Keratinocyte (primary cell): ENCODE measurements at places on chromosomes 12 and 14.
A peak's percentile ranks its signal among the peaks of the same experiment; 100 is the strongest.

DNA sequence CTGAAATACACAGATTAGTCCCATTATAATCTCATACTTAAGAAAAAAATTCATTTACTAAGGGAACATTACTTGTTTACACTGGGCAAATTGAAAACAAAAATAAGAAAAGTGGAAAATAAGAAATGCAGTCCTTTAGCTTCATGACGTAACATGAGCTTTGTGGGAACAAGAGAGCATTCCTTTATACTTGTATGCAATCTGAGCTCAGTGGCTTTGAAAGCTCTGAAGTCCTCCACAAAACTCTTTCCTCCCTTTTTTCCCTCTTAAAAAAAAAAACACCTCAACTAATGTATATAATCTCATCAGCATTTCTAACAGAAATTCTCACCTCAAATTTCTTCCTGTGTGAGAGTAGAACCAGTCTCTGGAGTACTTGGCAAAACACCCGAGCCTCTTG lies 76.9 kb upstream of the OTX2 start:
- DNase-seq: no peak

GRCh38 chr14:37610945-37611523 lies 15.6 kb downstream of the TTC6 start:
- DNase-seq: no peak

GRCh38 chr12:51593539-51593938 lies 2.5 kb downstream of the SCN8A start:
- no peak for DNase-seq

DNA sequence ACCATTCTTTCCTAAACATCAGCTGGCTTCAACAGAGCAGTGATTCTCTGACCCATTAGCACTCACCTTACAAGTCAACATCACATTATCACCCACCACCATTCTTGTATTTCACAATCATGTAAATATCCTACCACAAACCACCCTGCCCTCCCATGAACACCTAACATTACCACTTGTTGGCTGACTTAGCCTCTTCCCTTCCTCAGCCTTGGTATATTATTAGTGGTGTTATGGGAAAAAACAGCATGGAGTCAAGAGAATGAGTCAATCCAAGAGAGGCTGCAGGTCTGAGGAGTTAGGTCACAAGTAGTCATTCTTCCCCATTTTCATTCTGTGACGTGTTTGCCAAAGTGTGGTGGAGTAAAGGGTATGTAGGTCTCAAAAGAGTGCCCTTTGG lies 22.3 kb upstream of the MGP start:
- no peak for DNase-seq

- no peak for DNase-seq
Measured at GRCh38 chr12:131380965-131381705, 329.8 kb upstream of the SFSWAP start.

DNA sequence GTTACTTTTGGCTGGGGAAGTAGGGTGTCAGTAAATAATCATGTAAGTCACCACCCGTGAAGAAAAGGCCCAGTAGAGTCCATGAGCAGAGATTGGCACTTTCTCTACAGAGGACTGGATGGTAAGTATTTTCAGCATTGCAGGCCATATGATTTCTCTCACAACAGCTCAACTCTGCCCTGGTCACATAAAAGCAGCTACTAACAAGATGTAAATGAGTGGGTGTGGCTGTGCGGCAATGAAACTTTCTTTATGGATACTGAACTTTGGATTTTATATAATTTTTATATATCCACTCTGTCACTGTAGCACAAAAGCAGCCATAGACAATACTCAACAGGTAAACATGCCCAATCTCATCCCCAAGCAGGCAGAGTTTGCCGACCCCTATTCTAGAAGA lies 343.6 kb downstream of the GLT1D1 start:
- no peak for DNase-seq

DNA sequence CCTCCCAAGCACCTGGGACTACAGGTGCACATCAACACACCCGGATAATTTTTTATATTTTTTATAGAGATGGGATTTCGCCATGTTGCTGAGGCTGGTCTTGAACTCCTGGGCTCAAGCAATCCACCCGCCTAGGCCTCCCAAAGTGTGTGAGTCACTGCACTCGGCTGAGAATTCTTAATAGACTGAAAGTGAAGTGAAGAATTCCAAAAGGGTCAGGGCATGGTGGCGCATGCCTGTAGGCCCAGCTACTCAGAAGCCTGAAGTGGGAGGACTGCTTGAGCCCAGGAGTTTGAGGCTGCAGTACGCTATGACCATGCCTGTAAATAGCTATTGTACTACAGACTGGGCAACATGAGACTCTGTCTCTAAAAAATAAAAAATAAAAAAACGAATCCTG lies 43.7 kb downstream of the TCHP start:
- no peak for DNase-seq

GRCh38 chr12:27236498-27236897 lies 7.6 kb upstream of the STK38L start:
- no peak for DNase-seq

DNA sequence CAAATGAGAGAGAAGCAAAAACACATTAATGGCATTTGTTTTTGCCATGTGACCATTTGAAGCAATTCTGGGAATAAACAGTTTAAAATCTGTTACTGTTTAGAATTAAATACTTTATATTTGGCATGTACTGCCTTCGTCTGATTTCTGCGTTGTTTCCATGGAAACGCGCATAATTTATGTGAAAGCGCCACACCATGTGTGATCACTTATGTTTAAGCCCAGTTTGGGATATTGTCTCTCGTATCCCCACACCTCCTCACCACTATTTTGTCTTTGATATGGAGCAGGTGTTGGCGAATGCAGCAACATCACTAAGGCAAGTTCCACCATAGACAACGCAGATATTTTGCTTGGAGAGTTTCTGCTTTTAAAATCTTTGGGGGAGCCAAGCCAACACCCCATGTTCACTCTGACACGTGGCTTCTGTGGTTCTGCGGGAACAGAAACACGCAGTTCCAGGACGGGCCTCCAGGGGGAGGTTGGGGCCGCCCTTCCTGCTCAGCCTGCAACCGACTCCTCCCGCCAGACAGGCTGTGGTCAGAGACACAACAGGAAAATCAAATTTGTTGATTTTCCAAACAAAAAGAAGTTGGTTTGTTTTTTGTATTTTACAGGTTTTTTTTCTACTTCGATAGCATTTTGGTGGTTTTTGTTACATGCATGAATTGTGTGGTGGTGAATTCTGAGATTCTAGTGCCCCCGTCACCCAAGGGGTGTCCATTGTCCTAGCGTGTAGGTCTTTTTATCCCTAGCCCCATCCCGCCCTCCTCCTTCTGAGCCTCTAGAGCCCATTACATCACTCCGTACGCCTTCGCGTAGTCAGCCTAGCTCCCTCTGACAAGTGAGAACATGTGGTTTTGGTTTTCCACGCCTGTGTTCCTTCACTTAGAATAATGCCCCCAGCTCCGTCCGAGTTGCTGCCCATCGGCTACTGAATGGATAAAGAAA lies 101.9 kb upstream of the SFSWAP start:
- no peak for DNase-seq

DNA sequence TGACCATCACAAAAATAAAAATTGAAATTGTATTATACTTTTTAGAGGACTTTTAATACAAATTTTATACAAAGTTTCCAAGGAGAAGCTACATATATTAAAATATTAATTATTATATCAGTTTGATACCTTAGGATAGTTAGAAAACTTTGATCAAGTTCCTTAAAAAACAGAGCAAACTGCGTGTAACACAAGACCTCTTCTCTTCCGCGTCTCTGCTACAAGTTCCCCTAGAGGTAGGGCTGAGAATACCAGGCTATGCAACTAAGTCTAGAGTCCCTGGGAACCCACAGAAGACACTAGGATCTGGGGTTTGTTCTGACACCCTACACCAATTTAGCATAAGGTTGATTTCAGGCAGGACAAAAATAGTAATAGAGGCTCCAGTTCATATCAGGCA lies 319.0 kb downstream of the FOXG1 start:
- DNase-seq: no peak

DNA sequence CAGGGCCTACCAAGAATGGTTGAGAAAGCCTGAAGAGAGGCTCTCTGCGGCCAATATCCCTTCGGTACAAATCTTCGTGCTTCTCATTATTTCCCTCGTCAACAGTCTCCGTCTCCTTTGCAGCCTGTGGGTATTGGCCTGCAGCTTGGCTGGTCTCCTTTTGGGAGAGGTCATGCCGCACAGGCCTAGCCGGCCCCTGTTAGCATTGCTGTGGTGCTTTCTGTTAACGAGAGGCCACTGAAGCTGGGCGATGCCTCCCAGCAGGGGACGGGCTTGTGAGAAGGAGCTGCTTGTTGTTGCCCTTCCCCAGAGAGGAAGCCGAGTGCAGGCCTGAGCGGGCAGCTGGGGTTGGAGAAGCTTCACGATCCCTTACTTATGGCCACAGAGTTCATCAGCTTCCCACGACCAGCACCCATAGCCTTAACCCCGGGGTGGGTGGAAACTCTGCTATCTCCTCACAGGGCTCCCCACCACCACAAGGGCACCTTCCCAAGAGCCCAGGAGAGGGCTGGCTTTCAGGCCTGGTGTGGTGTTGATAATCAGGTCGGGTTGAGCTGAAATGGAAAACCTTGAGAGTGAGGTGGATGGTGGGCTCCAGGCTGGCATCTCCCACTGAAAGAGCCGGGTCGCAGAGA lies 228.6 kb downstream of the ZFP36L1 start:
- DNase-seq: no peak

DNA sequence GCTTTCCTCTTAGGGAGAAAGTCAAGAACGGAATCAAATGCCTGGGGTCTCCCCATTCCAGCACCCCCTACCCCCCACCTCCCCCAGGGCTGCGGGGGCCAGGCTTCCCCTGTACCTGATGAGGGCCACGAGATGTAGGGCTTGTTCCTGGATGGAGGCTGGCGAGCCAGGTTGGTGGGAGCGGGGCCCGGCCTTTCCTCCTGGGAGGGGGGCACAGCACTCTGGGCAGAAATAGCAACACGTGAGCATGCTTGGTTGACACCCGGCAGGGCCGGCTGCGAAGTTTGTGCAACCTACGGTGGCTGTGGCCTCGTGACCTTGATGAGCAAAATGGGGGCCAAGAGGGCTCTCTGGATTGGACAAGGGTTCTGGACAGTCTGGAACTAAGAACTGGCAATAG lies 15.7 kb downstream of the AMN start:
- no peak for DNase-seq

- no peak for DNase-seq
Measured at GRCh38 chr14:21874167-21874566, 200.5 kb upstream of the OR4E1 start.

GRCh38 chr12:108722992-108723766 lies 8.1 kb downstream of the CORO1C start:
- DNase-seq: no peak

DNA sequence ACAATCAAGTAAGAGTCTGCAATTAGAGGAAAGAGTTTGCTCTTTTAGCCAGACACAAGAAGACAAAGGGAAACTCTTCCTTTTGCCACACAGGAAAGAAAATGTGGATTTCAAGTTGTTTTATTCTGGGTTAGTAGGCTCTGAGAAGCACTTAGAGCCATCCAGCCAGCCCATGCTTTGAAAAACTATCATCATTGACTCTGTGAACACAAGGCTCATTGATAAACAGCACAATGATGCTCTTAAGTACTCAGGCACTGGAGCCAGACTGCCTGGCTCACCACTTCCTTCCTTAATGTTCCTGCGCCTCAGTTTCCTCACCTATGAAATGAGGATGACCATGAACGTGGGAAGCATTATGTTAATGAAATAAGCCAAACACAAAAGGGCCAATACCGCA lies 150.2 kb upstream of the EEA1 start:
- no peak for DNase-seq

- no peak for DNase-seq
Measured at GRCh38 chr12:13211191-13211858, 14.8 kb downstream of the EMP1 start.

DNA sequence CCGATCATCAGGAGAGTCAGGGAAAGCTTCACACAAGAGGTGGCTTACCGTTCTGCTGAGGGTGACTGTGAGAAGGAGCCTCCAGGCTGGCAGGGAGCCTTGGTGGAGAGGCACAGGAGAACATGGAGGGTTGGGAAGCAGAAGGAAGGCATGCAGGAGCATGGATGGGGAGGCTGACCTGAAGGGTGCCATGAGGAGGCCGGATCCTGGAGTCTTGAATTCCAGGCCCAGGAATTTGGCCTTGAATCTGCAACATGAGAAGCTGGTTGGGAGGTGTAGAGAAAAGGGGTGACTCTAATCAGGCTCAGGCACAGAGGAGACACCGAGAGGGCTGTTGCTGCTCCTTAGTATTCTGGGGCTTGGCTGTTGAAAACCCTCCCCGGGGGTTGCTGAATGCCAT lies 130.2 kb downstream of the PELI2 start:
- no peak for DNase-seq

DNA sequence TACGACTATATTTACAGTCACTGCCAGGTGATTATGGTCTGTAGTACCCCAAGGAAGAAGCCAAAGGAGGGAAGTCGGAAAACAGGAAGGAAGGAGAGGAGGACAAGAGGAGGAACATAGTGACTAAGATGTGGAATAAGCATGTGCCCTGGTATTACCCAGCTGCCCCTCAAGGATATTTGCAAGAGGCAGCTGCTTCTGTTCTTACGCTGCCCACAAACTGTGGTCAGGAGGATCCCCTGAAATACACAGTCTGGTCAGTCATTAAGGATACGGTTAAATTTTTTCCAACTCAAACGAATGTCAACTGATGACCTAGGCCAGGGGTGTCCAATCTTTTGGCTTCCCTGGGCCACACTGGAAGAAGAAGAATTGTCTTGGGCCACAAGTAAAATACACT lies 126.5 kb downstream of the CMAS start:
- DNase-seq: no peak

DNA sequence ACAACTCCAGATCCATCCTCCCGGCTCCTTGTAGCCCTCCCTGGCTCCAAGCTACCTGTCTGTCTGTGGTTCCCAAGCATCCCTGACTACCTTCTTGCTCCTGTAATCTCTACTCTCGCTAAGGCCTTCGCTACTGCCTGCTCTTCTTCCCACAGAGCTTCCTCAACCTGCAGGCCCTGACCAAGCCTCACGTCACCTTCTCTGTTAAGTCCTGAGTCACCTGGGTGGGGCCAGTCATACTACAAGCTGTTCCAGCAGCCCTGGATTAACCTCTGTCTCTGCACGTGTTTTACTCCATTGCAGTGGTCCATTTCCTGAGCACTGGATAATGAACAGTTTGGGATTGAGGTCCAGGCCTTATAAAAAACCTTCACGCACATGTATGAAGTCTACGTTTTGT lies 770.7 kb downstream of the BCL11B start:
- DNase-seq: peak; percentile 92

GRCh38 chr12:71958056-71958455 lies 19.4 kb downstream of the TPH2 start:
- DNase-seq: no peak

GRCh38 chr12:88775742-88776151 lies 195.5 kb upstream of the KITLG start:
- DNase-seq: no peak

DNA sequence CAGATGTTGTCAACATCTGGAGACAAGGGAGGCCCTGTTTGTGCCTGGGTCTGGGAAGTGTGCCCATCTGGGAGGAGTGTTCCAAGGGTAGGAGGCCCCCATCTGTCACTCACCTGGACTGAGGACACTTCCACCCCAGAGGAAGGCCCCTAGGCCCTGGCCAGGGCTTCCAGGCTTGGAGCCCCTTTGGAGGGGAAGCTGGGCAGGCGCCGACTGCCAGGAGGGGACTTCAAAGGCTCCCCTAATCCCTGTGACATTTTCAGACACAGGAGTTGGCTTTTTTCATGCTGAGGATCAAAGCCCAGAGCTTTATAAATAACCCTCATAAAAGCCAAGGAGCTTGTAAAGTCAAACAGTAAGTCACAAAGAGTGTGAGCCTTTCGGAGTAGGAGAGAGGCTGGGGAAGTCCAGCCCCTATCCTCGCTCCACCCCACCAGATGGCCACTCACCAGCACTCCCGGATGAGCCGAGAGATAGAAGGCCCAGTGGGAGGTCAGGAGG lies 17.6 kb upstream of the FAM222A start:
- DNase-seq: no peak

- no peak for DNase-seq
Measured at GRCh38 chr12:7145671-7146070, 15.5 kb downstream of the CLSTN3 start.
